CD4-positive, alpha-beta T cell treated with Interleukin-12 subunit alpha and Interleukin-12 subunit beta, for 1 hour (primary cell): ENCODE measurements at places on chromosomes 16 and 17.

GRCh38 chr16:72241930-72242329 is 70.0 kb upstream of the PMFBP1 start:
- no peak for DNase-seq

- DNase-seq = no peak
Measured at GRCh38 chr17:38357486-38358123, 6.0 kb downstream of the SOCS7 start.

GRCh38 chr17:51819341-51820219 is 338.9 kb downstream of the CA10 start:
- no peak for DNase-seq

GRCh38 chr16:89133457-89134127 is 38.0 kb upstream of the CDH15 start:
- no peak for DNase-seq

DNA sequence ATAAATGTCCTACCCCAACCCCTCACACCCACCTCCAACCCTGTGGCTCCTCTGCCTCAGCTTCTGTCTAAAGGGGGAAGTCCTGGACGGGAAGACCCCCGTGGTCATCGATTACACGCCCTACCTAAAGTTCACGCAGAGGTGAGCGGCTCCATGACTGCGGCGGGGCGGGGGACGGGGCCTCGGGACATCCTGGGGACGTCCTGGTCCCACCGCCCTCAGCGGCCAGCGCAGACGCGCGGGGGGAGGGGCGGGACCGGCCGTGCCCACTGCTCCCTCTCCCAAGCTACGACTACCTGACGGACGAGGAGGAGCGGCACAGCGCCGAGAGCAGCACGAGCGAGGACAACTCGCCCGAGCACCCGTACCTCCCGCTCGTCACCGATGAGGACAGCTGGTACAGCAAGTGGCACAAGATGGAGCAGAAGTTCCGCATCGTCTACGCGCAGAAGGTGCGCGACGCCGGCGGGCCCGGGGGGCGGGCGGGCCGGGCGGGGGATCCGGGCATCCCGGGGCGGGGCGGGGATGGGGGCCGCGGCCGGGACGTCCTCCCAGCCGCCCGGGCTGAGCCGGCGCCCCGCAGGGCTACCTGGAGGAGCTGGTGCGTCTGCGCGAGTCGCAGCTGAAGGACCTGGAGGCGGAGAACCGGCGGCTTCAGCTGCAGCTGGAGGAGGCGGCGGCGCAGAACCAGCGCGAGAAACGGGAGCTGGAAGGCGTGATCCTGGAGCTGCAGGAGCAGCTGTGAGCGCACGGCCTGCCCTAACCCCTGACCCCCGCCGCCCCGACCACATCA is 6.7 kb downstream of the RUNDC3A start:
- DNase-seq = peak; percentile 34

DNA sequence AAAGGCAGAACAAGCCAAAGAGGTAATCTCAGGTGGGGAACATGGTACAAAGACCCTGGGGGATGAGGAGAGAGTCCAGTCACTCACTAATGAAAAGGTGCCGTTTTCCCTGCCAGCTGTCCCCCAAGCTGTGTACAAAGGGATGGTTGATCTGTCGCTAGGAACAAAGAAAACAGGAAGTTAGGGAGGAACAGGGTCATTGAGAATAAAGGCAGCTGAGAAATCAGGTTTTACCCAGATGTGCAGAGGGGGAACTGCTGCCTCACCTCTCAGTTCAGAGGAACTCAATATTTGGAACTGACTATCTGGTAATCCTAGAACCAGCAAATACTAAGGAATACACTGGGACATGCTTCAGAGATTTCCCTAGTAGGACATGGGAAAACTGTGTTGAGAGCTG is 1.5 kb downstream of the RSKR start:
- no peak for DNase-seq

- DNase-seq = peak; percentile 62
Measured at GRCh38 chr16:83956336-83957289, 3.6 kb downstream of the OSGIN1 start.

DNA sequence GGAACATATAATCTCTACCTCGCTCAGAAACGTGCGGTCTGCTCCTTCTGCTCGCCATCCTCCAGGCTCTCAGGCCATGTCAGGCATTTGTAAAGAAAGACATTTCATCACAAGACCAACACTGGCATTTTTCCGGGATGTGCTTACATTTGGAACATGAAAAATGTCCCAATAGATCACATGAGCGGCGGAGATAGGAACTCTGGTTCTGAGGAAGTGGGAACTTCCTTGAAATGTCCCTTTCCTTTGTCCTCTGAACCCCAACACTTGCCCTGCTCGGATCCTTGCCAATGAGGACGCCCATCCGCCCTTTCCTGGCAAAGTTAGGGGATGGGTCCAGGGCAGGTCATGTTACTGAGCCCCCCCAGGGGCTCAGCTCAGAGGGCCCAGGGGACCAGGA is 130.5 kb downstream of the MAF start:
- no peak for DNase-seq

DNA sequence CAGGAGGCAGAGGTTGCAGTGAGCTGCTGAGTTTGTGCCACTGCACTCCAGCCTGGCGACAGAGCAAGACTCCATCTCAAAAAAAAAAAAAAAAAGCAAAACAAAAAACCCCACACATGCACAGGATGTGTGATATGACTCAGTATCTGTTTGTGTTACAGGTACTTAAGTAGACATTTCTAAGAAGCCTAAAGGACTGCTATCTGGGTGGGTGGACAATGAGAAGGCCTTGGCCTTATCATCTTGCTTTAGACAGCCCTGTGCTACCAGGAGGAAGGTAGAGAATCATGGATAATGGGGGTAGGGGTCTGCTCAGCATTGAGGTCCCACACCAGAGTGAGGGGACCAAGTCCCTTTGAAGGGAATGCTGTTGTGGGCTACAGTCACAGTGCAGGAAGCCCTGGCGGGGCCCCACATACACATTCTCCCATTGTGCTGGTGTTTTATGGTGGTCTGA is 26.7 kb downstream of the PLD6 start:
- peak; percentile 52 for DNase-seq

DNA sequence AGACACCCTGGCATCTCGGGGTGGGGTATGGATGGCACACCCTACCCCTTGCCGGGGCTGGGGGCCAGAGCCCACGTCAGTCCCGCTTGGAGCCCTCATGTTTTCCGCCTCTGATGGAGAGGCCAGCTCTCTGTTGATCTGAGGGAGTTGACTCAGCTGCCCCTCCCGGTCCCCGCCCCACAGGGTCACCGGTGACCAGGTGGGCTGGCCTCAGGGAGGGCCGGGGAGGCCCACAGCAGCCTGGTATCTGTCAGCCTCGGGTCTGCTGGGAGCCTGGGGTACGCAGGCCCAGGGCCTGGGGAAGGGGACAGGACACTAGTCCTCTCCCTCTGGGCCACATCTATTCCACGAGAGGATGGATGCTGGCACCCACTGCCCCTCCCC is 109.5 kb upstream of the CIBAR2 start:
- DNase-seq = no peak

DNA sequence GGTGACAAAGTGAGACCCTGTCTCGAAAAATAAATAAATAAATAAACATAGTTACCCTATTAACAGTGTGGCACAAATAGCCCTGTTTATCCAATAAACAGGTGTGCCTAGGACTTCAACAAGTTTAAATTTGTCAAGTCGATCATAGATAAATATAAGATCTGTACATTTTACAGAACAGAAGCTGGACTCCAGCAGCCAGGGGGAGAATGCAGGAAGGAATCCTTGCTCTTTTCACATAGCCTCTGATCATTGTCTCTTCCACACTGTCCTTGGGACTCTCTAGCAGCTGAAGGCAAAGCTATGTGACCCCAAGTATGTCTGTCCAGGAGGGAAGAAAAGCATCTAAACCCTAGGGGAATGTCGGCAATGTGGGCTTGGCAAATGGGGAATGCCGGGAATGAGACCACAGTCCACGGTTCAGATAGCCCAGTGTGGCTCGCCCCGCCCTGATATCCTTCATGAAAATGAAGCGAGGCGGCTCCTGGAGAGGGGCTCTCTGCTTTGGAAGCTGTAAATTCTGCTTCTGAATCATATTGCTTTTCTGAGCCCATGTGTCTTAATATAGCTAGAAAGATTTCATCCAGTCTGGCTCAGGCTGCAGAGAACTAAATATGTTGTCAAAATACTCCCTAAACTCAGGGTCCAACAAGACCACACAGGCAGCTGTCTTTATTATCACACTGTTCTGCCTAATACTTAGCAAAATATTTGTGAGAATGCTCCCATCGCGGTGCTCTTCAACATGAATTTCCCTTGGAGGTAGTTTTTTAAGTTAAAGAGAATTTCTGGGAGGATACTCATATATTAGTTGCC is 24.9 kb upstream of the GRB2 start:
- DNase-seq = no peak

- DNase-seq = no peak
Measured at GRCh38 chr16:84096447-84097005, 20.2 kb downstream of the MBTPS1 start.

DNA sequence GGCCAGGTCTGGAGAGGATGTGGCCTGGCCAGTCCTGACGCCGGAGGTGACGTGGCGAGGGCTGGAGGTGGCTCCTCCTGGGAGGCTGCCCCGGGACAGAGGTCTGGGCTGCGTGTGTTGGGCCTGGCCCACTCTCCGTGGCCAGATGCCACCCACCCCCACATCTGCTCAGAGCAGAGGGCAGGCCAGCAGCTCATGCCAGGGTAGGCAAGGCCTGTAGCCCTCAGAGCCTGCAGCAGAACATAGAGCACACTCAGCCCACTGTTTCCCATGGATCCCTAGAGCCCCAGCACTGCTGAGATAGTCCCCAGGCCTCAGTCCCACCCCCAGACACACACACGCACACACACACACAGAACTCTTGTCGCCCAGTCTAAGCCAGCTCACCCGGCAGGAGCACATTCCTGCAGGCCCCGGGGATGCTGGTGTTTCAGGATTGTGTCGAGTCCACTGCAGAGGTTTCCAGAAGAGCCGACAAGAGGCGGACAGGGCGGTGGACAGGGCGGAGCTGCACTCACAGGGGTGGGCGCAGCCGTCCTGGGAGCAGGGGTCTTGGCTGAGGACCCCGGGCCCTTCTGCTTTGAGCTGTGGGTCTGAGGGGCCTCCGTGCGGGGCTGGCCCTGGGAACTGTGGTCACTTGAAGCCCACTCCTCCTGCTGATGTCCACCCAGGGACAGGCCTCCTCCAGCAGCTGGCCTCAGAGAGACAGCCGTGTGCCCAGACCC is 33.4 kb downstream of the SOX8 start:
- DNase-seq = no peak

DNA sequence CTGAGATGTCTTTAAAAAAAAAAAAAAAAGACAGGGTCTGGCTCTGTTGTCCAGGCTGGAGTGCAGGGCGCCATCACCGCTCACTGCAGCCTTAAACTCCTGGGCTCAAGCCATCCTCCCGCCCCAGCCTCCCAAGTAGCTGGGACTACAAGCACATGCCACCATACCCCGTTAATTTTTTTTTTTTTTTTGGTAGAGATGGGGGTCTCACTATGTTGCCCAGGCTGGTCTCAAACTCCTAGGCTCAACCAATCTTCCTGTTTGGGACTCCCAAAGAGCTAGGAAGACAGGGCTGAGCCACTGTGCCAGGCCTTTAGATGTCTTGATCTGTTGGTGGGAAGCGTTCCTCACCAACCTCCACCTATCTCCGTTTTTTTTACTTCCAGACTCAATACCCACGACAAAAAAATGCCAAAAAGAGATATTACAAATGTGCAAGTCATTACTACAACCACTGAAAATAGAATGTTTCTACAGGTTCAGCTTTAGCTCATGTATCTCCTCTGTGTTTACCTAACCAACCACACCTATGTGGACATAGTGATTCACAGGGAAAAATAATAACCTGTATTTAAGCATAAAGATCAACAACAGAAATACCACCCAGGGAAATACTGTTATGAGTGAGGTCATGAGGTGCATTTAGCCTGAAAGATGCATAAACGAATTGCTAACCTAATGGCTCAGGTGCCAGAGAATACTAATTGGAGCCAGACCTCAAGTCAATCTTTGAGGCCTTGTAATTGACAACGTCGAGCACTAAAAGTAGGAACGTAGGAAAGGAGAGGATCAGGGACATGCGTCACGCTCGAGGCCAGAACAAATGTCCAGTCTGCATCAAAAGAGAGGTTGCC is 22.6 kb downstream of the NACA2 start:
- DNase-seq = no peak

GRCh38 chr16:65763640-65764305 is 602.7 kb upstream of the CDH5 start:
- no peak for DNase-seq

DNA sequence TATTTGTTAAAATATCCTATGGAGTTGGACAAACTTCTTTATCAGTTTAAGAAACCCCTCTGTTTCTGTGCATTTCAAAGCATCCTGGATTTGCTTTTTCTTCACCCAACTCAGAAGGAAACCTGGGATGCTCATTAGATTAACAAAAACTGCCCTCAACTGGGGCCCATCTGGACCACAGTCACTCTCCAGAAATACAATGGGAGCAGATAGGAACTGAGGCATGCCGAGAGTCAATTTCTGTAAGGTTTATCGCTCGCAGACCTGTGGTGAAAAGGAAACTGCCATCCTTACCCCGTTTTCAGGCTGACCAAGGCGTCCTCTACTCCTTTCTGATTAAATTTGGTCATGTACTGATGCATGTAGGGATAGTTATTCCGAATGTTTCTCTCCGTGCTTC is 360.3 kb downstream of the GRIN2A start:
- no peak for DNase-seq

DNA sequence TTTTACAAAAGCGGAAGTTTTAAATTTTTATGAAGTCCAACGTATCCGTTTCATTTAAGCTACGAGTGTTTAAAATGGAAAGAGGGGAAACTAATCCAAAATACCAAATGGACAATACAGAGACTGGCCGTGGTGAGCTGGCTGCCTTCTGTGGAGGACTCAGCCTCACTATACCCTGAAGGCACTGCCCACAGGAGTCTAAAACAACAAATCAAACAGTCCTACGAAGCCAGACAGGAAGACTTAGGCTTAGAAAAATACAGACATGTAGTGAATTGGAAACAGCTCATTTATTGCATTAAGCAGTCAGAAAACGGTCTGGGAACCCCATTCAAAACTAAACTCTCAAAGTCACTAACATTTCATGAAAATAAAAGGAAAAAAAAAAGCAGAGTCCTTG is 75.1 kb downstream of the CYTH1 start:
- no peak for DNase-seq

DNA sequence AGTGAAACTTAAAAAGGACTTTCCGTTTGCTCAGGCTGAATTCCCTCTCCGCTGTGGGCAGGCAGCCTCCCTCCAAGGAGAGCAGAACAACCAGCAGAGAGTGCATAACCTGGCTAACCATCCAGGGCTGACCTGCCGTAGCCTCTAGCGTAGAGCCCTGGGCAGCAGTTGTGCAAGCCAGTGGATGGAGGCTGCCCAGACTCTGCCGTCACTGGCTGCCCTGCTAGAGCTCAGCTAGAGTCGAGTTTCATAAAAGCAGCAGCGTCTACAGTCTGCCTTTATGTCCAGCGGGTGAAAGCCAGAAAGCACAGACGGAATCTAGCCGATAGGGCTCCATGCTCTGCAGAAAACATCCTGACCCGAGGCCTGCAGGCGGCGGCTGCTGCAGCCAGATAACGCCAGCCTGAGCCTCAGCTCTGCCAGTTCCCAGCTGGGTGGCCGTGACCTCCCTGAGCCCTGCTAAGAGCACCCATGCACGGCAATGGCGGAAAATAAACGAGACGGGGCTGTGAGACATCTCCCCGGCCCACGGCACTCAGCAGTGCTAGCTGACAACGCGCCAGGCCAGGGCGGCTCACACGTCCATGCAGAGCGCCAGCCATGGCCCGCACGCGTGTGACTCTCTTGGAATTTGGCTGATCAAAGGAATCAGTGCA is 231.3 kb downstream of the ENGASE start:
- DNase-seq = no peak
